Stimulated activated CD4-positive, alpha-beta T cell treated with anti-CD3 and anti-CD28 coated beads, Interleukin-1b, Interleukin-23, amount 100 ng/mL, for 1 hour (primary cell): ENCODE measurements at places on chromosomes 6 and 20.

GRCh38 chr6:31096656-31097055 lies 15.7 kb downstream of the C6orf15 start:
- no peak for DNase-seq

- no peak for DNase-seq
These were observed 21.0 kb upstream of the IYD start for GRCh38 chr6:150347845-150348244.

DNA sequence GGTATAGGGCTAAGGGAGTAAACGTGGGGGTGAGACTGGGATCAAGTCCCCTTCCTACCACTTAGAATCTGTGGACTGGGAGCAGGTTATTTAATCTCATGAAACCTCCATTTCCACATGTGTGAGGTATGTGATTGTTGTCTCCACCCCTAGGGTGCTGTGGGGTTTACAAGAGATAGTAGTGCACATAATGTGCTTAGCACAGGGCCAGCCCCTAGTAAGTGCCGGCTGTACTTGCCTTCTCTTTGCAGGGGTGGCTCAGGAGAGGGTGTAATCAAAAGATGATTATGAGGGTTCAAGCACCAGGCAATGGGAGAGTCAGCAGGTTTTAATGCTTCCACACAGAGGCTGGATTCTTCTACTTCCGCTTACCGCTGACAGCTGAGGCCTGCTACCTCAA lies 6.9 kb downstream of the NT5E start:
- DNase-seq, result no peak

DNA sequence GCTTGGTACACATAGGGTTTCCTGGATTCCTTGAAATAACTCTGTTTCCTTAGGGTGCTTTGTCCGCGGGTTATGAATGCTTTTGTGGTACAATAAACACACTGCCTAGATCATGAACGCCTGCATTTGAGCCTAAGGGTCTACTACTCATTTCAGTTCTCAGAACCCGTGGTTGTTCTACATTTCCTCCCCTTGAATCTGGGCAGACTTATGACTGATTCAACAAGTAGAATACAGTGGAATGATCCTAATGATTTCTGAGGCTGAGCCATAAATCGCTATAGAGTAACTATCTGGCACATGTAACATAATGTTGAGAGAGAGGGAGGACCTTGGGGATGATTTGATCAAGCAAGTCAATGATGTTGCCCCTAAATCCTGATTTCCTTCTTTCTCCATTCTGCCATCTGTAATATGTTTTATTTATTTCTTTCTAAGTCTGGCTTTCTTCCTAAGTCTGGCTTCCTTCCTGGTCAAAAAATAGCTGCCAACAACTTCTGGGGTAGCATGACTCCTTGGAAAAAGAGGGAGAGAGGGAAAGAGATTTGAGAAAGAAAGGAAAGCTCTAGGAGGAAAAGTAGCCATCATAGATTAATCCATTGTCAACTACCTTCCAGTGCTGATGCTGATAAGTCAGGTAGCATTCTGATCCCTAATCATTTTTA lies 23.0 kb downstream of the ABRACL start:
- DNase-seq, result no peak

DNA sequence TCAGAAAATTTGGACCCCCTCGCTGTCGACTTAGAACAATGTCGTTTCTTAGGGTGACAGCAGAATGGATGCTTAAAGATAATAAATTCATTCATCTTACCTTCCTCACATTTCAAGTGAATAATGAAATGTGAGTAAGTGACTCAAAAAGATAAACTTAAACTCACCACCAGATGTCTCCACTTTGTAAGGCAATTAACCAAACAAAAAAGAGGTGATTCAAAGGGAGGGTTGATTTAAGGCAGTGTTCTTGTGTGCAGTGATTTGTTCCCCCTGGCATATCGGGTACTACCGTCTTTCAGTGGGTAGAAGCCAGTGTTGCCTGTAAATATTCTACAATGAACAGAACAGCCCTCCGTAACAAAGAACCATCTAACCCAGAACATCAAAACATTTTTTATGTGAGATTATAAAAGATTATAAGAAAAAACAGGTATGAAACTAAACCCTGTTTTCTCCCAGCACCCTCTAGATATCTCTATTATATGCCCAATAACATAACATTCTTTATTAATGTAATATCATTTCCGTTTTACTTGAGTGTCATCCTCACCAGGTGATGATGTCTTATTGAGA lies 589.7 kb downstream of the CBLN4 start:
- DNase-seq, result no peak
